ENCODE measurements at places on chromosomes 11 and 22.

- DNase-seq: no peak
Observed at GRCh38 chr22:30742291-30743256, 47.9 kb downstream of the OSBP2 start.

DNA sequence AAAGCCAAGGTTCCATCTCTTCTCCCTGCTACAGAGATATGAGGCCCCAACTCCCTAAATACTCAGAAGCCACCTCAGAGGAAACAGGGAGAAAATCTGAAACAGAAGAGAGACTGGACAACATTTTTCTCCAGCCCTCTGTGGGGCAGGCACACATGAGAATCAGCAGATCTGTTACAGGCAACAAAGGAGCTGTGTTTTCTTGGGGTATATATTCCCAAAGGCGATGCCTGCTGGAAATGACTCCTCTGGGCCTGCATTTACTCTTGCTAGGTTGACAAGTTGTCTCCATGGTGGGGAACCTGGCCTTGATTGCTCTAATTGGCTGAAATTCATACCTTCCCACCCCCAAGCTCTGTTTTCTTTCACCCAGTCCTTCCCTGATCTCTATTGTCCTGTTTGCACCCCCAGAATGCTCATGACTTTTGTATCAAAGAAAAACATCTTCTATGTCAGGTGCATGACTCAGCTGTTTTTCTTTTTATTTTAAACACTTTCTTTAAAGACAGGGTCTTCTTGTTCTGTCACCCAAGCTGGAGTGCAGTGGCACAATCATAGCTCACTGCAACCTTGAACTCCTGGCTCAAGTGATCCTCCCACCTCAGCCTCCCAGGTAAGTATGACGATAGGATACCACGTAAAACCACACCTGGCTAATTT lies 23.5 kb upstream of the P2RY6 start:
- no peak for DNase-seq

DNA sequence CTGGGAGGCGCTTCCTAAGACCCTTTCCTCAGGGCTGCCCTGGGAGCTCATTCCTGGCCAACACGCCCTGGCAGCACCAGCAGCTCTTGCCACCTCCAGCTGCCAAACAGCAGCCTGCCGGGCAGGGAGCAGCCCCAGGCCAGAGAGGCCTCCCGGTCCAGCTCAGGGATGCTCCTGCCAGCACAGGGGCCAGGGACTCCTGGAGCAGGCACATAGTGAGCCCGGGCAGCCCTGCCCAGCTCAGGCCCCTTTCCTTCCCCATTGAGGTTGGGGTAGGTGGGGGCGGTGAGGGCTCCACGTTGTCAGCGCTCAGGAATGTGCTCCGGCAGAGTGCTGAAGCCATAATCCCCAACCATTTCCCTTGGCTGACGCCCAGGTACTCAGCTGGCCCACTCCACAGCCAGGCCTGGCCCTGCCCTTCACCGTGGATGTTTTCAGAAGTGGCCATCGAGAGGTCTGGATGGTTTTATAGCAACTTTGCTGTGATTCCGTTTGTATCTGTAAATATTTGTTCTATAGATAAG lies 7.6 kb downstream of the SLC39A13 start:
- no peak for DNase-seq

DNA sequence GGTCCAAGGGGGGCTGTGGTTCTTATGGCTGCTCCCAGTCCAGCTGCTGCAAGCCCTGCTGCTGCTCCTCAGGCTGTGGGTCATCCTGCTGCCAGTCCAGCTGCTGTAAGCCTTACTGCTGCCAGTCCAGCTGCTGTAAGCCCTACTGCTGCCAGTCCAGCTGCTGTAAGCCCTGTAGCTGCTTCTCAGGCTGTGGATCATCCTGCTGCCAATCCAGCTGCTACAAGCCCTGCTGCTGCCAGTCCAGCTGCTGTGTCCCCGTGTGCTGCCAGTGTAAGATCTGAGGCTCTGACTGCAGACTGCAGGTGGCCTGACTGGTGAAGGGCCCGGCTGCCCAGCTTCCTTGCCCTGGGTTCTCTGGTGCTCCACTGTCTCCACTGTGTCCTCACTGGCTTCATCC lies 696 bp downstream of the KRTAP5-5 start:
- DNase-seq: no peak

- no peak for DNase-seq
Observed at GRCh38 chr11:39209981-39210380, 2249.5 kb downstream of the LRRC4C start.

DNA sequence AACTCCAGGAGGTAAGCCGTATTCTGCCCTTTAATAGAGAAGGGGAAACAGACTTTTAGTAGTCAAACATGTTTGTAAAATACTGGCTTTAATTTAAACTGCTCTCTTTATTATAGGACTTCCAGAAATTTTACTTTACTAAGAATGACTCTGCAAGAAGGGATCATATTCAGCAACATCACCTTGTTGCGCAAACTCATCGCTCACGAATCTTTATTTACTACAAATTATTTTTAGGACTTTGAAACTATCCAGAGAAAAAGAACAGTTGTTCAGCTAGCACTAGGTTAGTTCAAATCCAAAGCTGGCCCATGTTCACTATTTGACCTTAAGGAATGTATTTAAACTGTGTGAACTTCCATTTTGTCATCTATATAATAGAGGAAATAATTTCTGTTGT lies 498.3 kb upstream of the TENM4 start:
- no peak for DNase-seq

DNA sequence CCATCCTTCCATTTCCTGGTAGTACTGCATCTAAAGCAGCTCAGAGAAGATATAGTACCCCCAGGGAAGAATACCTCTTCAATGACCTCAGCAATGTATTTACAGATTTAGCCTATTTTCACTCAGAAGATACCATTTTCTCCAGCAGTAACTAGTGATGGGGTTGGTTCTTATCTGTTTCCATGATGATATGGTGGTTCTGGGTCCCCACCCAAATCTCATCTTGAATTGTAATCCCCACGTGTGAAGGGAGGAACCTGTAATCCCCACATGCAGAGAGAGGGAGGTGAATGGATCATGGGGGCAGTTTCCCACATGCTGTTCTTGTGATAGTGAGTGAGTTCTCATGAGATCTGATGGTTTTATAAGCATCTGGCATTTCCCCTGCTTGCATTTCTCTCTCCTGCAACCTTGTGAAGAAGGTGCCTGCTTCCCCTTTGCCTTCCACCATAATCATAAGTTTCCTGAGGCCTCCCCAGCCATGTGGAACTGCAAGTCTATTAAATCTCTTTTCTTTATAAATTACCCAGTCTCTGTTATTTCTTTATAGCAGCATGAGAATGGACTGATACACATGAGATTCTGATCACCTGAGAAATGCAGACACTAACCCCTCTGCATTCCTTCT lies 139.2 kb downstream of the CCDC81 start:
- DNase-seq: no peak

- no peak for DNase-seq
Observed at GRCh38 chr22:21861851-21862250, 5.6 kb downstream of the MAPK1 start.

GRCh38 chr11:121459413-121460017 lies 6.7 kb upstream of the SORL1-AS1 start:
- no peak for DNase-seq

GRCh38 chr11:32432565-32432964 lies 2.8 kb downstream of the WT1 start:
- DNase-seq: no peak

- DNase-seq: no peak
Observed at GRCh38 chr11:109945626-109946321, 147.4 kb upstream of the ZC3H12C start.

- no peak for DNase-seq
Observed at GRCh38 chr22:29268511-29269229, 602 bp downstream of the EWSR1 start.

DNA sequence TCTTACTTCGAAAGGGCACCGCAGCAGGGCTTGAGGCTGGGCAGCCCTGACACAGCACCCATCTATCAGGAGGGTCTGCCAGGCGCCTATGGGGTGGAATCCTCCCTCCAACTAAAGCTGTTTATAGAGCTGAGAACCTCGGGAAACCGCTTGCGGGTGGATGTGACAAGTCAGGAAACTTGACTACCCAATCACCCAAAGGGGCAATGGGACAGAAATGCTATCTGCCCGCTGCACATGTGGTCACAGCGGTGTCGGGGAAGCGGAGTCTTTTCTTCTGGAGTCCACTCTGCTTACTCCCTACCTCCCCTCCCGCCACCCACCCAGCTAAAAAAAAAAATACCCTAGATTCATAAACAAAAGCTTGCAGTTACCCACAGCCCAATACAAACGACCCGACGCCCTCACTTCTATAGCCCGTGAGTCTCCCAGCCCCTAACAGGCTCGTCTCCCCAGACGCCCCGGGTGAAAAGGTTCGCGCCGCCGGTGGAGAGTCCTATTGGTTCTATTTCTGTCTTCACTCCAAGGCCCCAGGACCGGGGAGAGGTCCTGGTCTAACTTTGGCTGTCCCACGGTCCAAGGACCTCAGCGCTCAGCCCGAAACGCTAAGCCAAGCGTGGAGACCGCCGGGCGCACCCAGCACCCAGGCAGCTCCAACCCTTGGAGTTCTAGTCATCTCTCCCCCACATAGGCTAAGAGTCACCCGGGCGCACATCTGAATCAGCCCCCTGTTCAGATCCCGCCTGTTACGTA lies 1.4 kb downstream of the TRPC6 start:
- DNase-seq: no peak

DNA sequence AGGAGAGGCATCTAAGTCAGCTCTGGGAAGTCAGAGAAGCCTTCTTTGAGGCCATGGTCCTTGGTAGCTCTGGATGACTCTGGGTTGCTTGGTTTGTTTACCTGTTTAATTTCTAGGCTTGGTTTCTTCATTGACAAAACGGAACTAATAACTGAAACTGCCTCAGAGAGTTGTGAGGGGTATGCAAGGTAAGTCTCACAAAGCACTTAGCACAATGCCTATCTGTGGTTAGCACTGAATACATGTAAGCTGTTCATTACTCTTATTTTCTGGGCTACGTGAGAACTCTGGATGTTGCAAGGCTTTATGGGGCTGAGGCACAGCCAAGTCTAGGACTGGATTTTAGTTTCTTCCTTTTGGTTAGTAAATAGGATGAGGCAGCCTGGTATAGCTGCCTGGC lies 225.8 kb upstream of the NCAM1 start:
- no peak for DNase-seq

DNA sequence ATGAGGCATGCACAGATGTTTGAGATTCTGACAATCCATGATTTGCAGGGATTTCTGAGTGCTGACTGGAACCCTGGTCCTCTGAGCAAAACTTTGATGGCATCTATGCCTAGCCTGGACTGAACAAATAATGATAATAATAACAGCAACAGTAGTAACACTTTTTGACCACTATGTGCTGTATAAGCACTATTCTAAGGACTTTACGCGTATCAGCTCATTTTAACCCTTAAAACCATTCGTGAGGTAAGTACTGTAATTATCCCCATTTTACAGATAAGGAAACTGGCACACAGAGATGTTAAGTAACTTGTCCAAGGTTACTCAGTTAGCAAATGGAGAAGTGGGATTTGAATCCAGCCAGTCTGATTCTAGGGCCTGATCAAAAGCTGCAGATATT lies 168.4 kb downstream of the C11orf91 start:
- no peak for DNase-seq

GRCh38 chr22:44496305-44496704 lies 1.7 kb downstream of the RTL6 start:
- no peak for DNase-seq
